ENCODE measurements at places on chromosomes 1 and 21.

DNA sequence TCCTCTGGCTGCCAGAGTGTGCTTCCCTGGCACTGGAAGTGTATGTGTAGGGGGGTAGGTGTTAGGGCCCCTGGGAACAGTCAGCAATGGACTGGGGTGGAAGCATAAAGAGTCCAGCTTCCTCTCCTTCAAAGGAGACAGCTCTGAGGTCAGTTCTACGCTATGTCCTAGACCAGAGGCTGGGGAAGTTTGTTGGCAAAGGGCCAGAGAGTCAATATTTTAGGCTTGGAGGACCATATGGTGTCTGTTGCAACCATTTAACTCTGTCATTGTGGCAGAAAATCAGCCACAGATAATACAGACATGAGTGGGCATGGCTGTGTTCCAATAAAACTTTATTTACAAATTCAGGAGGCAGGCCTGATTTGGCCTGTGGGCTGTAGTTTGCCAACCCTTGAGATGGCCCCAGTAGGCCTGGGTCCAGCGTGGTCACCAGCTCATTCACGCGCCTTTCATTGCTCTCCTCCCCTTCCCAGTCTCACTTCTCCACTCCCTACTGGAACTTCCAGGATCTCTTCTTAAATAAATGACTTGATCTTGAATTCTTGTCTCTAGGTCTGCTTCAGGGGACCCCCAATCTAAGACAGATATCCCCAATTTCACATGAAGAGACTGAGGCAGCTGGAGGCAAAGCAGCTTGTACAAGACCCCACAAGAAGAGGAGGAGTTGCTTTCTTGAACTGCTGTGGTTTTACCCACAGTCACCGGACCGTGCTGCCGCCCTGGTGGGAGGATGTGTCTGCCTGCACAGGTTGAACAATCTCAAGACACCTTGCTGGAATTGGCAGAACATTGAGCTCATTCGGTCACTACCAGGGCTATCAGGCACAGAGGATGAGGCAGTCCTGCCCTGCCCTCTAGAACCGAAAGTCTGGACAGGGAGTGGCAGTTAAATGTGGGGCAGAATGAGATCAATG lies 162.4 kb upstream of the POU3F1 start:
- no peak for DNase-seq

GRCh38 chr21:34630536-34631143 lies 15.7 kb upstream of the RCAN1 start:
- no peak for DNase-seq

DNA sequence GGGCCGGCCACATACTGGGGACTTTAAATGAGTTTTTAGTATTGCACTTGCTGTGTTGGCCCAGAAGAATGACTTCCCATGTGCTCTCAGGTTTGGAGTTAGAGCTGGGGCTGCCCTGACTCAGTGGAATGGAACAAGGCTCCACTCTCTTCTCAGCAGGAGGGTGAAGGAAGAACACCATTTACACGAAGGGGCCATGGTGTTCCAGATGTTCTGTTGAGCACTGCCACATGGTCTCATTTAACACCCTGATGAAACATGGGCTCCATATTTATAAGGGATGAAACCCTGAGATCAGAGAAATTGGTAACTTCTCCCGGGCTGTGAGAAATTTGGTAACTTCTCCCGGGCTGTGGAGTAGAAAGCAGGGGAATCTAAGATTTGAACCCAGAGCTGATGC lies 5.8 kb downstream of the PYCR2 start:
- no peak for DNase-seq

DNA sequence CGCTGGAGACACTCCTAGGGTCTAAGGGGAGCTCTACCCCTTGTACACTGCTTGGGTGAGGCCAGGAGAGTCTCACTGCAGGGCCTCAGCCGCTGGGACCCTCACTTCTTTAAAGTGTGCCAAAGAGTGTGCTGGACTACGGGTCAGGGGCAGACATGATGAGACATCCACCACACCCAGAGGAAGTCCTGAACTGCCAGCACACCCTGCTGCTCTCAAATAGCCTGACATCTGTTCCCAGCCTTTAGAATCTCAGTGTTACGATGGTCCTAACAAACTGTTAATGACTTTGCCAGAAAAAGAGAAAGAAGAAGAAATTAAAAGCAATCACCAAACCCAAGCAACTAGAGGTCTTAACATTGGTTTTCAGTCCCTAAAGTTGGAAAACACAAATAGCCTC lies 49.0 kb downstream of the MRPL37 start:
- DNase-seq, result no peak

DNA sequence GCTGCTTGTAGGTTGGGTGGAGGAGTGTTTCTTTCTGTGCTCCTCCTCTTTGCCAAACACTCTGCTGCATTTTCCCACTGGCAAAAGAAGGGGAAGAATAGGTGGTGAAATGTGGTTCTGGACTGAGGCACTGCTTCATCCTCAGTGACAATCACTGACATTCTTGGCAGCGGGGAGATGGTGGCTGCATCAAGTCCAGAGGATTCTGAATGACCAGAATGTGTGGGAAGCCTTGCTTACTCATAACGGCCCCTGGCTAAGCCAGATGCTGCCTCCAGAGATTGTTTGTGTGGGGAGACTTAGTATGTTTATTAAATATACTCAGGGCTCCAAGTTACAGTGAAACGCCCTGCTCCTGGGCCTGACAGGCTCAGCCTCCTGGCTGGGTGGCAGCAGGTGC lies 160.3 kb downstream of the CACNA1E start:
- DNase-seq, result no peak

GRCh38 chr21:28431022-28431421 lies 561.7 kb downstream of the LTN1 start:
- no peak for DNase-seq

DNA sequence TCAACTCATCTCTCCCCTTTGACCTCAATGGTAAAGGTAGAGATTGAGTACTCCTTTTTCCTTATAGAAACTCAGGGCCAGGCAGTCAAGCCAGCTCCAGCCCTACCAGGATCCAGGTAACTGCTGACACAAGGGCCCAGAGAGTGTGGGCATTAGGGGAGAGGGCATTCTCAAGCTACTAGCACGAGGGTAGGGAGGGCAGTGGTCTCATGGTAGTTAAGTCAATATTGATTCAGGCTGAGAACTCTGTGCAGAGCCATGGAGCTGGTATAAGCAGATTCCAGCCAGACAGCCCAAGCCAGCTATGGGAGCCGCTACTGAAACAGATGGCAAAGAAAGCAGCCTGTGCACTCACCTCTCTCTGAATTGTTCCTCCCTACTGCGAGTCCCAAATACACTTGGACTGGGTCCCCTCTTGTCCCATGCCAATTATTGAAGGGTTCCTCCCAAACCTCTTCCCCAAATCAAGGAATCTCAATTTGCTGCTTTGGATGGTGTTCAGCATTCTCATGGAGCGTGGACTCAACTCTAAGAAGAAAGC lies 2.8 kb downstream of the PI4KB start:
- no peak for DNase-seq

DNA sequence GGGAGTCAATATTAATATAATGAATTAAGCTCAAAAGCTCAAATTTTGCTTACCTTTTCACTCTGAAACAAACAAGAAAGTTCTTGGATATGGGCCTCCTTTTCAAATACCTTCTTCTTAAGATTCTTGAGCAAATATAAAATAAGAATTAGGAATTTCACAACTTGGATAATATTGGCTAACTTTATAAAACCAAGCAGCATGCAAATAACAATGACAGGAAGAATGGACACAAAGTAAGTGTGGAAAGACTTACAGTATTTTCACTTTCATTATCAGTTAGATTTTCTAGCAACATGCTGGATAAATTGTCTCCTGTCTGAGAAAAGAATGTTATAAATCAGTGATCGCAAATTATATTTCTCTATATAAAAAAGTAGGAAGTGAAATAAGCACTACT lies 13.2 kb downstream of the ODF2L start:
- DNase-seq, result no peak

DNA sequence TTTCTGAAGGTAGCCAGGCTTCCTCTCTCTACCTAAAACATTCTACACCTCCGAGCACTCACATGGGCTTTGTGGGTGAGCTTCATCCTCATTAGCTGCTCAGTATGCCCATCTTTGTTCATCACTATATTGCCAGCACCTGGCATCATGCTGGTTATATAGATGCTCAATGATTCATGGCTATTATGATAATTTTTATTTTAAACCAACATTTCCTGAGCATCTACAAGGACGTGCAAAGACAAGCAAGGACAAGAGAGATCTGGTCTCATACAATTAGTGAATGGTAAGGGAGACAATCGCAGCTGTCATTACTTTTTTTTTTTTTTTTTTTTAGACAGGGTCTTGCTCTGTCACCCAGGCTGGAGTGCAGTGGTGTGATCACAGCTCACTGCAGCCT lies 11.3 kb upstream of the QSOX1 start:
- DNase-seq, result no peak

DNA sequence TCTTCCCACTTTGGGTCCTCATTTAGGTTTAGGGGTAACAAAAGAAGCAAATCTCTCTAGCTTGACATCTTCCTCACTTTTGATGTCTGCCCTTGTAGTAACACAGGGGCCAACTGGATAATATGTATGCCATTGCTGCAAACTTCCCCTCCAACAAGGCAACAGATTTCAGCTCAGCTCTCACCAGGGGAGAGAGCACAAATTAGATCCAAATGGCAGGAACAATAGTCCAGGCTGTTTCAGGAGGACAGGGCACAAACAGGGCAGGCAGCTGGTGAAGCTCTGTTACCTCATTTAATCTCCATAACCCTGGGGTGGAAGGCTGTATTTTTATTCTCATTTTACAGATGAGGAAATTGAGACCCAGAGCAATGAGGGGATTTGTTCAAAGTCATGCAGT lies 4.3 kb upstream of the PIK3R3 start:
- DNase-seq, result no peak

GRCh38 chr1:156382561-156382960 lies 13.6 kb downstream of the RHBG start:
- DNase-seq, result no peak

GRCh38 chr21:46003575-46004007 lies 22.0 kb downstream of the COL6A1 start:
- DNase-seq, result peak; percentile 80

GRCh38 chr1:108862698-108863477 lies 6.0 kb upstream of the AKNAD1 start:
- DNase-seq, result no peak

GRCh38 chr1:228835911-228836310 lies 100.6 kb downstream of the RHOU start:
- no peak for DNase-seq

GRCh38 chr1:204278958-204279357 lies 65.2 kb upstream of the GOLT1A start:
- DNase-seq, result no peak

- no peak for DNase-seq
Measured at GRCh38 chr21:28904961-28905435, 87.7 kb downstream of the LTN1 start.

DNA sequence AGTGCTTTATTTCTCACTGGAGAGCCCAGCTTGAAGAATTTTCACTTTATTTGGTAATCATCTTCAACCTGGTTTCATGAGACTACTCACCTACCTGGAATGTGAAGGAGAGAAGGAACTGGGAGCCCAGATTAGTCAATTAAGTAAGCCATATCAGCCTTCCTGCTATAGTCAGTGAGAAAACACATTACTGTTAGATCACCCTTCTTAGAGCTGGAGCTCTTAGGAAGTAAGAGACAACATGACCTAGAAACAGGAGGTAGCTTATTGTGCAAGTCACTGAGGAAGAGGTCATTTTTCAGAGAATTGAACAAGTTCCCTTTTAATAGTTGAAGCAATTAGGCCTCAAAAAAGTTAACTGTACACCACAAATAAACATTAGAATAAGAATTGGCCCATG lies 49.2 kb upstream of the TEKT2 start:
- no peak for DNase-seq

DNA sequence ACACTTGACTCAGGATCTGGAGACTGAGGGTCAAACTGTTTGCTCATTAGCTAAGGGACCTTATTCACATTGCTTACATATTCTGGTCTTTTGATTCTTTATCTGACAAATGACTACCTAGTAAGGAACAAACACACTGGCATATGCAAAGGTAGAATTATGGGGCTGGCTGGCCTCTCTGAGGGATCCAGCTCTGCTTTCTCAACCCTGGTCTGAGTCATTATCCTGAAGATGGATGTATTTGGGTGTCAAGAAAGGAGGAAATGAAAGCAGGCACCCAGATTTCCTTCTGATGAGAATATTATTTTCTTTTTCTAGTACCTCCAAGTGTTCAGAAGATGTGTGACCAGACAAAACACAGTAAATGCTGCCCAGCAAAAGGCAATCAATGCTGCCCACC lies 6.0 kb downstream of the SMCP start:
- DNase-seq, result no peak

DNA sequence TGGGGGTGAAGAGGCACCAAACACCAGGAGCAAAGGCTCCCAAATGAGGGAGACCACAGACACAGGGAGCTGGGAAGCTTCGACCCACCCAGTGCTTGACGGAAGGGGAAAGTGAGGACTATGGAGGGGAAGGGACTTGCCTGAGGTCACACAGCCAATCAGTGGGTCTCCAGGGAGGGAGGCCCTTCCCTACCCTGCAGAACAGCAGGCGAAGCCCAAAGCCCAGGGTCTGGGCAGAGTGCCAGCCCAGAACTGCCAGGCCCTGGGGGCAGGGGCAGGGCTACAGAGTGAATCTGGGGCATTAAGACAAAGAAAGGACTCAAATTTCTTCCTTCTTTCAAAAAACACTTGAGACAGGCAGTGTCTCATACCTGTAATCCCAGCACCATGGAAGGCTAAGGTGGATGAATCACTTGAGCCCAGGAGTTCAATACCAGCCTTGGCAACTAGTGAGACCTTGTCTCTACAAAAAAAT lies 45.5 kb upstream of the ECE1 start:
- no peak for DNase-seq

DNA sequence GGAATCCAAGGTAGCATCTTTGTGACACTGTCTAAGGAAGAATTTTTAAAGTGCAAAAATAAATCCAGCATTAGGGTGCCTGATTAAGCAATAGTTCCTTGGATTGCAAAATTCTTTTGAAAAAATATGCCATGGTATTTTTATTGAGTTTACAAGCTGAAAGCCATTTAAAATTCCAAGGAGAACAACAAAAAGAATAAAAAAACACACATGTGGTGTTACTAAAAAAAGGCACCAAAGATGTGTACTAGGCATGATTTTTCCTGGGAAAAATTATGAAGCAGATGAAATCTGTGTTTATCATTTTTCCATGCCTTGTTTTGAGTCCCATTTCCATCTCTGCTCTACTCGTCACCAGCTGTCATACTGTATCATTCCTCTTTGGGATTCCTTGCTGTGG lies 157.0 kb upstream of the ZNHIT6 start:
- DNase-seq, result no peak

DNA sequence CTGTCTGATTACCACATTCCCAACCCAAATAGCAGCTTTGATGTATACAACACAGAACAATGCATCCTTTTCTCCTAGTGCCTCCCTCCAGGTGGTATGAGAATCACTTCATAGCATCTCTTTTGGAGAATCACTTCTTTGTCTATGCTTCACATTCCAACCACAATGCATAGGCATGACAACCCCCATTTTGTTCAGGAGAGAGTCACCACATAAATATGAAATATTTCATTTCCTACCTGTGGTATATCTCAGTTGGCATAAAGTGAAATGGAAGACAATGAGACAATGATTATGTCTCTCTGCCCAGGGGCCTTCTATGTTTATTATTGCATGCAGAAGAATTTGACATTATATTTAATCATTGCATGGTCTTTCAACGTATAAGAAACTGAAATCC lies 112.2 kb downstream of the BRINP2 start:
- no peak for DNase-seq

- DNase-seq, result no peak
Measured at GRCh38 chr1:97066860-97067259, 345.3 kb downstream of the PTBP2 start.

- DNase-seq, result no peak
Measured at GRCh38 chr1:42999308-42999707, 40.6 kb upstream of the SLC2A1 start.

- DNase-seq, result no peak
Measured at GRCh38 chr1:92051948-92052347, 22.2 kb downstream of the EPHX4 start.

GRCh38 chr1:3410142-3410925 lies 44.1 kb upstream of the ARHGEF16 start:
- no peak for DNase-seq
